ENCODE measurements at places on chromosomes 11 and 22.
A peak's percentile ranks its signal among the peaks of the same experiment; 100 is the strongest.

- DNase-seq: no peak
These were observed 404.5 kb downstream of the LARGE1 start for GRCh38 chr22:33515795-33516194.

GRCh38 chr11:71078482-71078881 lies 173.9 kb downstream of the SHANK2 start:
- no peak for DNase-seq

- DNase-seq: no peak
These were observed 870.2 kb downstream of the BRD1 start for GRCh38 chr22:48957311-48957986.

DNA sequence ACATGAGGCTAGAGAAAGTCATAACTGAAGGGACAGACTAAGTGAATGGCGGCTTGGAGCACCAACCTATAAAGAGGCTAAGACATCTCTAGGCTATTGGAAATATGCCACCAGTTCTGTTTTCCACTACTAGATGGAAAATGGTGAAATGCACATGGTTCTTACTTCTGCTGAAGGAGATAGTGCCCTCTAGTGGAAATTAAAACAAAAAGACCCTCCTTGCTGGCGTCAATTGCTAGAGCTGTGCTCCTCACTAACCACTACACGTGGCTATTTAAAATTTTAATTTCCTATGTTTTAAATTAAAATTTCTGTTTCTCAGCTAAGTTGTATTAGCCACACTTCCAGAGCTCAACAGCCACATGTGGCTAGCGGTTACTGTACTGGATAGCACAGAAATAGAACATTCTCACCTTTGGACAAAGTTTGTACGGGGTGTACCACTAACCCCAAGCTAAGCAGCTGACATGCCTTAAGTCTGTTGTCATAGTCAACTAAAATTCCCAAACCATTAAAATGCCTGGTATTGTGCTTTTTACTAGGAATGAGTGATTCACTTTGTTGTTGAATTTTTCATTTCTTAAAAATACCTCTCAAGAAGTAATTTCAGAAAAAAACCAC lies 34.1 kb upstream of the CALCA start:
- DNase-seq: peak; percentile 11

DNA sequence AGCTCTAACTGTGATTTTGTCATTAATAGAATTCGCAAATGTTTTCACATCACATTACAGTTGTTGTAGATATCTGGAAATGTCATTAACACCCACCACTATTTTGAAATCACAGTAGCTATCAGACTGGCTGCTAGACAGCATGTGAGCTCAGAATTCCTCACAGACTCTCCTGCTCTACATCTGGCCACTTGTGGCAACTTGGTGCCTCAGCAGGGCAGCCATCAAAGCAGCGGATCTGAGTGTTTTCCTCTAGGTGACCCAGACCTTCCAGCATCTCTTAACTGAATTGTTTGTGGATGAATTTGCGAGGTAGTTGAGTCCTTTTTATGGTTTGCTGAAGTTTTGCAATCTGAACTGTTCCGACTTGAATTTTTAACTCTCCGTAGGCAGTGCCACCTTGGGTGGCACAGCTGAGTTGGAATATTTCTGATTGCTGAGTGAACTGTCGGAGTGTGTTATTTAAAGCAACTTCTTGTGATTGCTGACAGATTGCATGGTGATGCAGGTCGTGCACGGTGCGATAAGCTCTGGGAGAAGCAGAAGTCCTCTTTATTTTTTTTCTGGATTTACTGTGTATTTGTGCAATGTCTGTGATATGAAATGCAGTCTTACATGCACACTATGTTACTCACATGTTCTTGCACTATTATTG lies 114.0 kb upstream of the PLET1 start:
- DNase-seq: no peak

DNA sequence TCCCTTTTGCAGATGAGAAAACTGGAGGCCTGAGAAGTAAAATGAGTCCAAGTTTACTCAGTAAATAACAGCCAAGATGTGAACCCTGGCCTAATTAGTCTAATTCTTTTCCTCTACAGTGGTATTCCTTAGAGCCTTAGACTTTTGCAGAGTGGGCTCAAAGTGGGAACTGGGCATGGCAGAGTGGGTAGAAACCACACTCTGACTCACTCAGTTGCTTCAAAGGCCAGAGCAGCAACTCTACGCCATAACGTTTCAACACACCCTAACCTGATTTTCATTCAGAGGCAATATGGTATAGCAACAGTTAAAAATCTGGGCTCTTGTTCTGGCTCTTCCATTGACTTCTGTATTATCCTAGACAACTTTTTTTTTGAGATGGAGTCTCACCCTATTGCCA lies 2.8 kb downstream of the THRSP start:
- no peak for DNase-seq

- no peak for DNase-seq
These were observed 42.2 kb upstream of the BLID start for GRCh38 chr11:122158171-122158570.

GRCh38 chr11:131591051-131591461 lies 220.6 kb downstream of the NTM start:
- DNase-seq: no peak

- DNase-seq: no peak
These were observed 670.2 kb downstream of the TBC1D22A start for GRCh38 chr22:47432683-47433082.

DNA sequence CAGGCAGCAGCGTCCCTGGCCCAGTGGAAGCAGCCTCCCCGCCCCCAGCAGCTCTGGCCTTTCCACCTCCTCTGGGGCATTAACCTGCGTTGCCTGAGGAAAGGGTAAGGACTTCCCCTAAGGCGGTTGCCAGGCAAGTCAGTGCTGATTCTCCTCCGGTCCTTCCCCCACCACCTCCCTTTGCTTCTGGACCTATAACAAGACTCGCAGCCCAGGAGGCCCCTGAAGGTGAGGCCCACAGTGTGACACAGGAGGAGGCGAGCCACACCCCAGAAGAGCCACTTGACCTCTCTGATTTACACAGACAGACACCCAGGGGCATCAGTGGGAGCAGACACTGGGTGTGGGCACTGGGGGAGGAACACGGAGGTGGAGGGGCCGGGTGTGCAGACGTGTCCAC lies 35.4 kb downstream of the ASCL2 start:
- DNase-seq: no peak

DNA sequence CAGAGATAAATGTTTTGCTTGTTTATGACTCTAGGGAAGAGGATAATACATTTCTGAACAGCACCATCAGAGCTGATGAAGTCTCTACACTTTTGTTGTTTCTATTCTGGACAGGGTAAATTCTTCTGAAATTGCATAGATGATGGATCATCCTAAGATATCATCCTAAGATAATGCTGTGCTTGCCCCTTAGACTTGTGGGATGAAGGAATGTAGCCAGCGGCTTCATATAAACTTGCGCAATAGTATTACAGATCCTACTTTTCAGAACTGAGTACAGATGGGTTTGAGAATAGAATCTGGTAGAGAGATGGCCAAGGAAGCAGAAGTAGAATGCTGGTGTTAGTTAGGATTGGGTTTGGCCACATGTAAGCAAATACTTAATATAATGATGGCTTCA lies 61.0 kb downstream of the NCAM1 start:
- no peak for DNase-seq

- DNase-seq: no peak
These were observed 76.0 kb downstream of the ST3GAL4 start for GRCh38 chr11:126431401-126432064.

- no peak for DNase-seq
These were observed 735.0 kb downstream of the BRD1 start for GRCh38 chr22:49092716-49093115.

DNA sequence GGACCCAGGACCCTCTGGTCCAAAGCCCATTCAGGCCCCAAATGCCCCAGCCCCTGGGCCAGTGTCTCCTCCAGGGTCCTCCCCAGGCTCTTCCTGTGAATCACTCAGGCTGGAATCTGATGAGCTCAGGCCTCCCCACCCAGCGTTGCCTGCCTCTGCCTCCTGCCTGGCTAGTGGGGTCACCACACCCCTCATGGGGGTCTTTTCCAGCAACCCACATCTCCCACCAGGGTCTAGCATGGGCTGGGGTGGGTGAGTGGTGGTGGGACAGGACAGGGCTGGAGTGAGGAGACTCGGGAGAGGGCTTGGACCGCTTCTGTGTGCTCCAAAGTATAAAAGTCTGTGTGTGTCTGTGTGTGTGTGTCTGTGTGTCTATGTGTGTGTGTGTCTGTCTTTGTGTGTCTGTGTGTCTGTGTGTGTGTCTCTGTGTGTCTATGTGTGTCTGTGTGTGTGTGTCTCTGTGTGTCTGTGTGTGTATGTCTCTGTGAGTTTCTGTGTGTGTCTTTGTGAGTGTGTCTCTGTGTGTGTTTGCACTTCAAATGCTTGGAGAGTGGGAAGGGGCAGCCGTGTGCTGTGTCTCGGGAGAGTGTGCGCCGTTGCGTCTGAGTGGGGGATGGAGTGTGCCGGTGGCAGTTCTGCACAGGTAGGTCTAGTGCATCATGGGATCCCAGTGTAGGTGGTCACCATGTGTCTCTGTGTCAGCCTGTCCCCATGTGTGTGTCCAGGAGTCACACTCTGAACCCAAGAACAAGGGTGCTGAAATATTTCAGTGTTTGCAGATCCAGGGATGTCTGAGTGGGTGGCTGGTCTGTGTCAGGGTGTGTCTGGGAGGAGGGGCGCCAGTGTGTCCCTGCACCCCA lies 8.8 kb downstream of the RIN1 start:
- no peak for DNase-seq

GRCh38 chr11:76172583-76172982 lies 33.7 kb downstream of the WNT11 start:
- DNase-seq: no peak

DNA sequence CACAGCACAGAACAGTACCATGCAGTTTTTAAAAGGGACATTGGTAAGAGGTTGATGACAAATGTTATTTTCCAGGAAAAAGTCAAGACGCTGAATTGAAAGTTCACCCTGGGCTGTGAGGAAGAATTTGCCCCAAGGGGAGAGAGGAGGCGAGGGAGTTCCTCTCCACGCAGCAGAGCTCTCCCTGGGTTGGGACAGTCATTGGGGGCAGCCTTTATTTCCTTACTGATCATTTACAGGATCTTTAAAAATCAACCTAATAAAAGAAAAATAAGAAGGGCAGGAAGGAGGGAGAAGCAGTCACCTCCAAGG lies 49.9 kb upstream of the WNT7B start:
- DNase-seq: no peak

DNA sequence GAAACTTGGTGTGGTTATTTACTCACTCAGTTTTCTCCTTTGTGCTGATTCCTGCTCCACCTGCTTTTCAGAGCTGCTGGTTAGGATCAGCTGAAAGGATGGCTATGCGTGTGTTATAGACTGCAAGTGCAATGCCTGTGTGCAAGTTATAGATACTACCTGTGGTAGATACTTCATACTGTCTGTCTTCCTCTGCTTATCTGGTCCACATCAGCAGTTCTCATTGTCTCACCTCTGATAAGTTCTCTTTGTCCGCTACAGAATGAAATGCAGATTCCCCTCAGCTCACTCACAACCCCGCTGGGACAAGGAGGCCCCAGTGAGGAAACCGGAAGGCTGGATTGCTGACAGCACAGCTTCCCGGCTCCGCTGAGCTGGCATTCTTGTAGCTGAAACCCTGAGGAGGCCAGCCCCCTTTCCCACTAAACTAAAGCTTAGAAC lies 37.5 kb upstream of the LYVE1 start:
- DNase-seq: no peak

DNA sequence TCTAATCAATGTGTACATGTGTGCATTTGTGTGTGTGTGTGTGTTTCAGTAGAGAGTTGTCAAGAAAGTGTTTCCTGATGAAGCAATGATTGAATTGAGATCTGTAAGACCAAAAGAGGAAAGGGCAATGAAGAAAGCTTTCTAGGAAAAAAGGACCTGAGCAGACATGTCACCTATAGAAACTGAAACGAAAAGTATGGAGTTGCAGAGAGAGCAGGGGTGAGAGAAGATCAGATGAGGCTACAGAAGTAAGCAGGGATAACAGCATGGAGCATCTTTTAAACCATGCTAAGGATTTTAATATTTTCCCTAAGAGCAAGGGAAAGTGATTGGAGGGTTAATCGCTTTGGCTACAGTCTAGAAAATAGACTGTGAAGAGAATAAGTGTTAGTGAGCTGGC lies 1459.4 kb upstream of the TENM4 start:
- no peak for DNase-seq

GRCh38 chr11:57358543-57358961 lies 20.4 kb downstream of the P2RX3 start:
- DNase-seq: no peak

DNA sequence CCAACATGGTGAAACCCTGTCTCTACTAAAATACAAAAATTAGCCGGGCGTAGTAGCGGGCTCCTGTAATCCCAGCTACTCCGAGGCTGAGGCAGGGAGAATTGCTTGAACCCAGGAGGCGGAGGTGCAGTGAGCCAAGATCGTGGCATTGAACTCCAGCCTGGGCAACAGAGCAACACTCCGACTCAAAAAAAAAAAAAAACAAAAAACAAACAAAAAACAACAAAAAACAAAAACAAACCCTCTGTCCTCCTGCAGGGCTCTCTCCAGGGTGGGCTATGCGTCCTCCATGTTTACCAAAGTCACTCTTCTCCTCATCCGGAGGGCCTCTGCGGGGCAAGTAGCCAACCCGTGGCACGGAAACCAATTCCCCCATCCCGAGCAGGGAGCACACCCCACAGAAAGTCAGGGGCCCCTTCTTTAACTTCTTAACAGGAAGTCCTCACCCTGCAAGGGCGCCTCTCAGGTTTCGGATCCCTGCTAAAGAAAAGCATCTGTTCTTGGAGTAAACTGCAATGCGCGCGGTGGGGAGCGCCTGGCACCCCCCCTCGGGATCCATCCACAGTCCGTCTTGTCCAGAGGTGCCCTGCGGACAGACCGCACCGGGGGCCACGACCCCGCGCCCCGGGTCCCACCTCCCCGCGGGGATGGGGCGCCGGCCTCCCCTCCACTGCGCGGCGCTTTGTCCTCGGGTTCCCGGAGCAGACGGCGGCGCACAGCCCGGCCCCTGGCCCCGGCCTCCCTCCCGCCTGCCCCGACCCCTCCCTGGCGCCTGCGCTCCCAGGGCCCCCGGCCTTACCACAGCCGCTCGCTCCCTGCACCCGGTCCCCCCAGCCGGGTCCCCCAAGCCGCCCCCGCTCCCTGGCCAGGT lies 712 bp downstream of the CERK start:
- peak; percentile 18 for DNase-seq

DNA sequence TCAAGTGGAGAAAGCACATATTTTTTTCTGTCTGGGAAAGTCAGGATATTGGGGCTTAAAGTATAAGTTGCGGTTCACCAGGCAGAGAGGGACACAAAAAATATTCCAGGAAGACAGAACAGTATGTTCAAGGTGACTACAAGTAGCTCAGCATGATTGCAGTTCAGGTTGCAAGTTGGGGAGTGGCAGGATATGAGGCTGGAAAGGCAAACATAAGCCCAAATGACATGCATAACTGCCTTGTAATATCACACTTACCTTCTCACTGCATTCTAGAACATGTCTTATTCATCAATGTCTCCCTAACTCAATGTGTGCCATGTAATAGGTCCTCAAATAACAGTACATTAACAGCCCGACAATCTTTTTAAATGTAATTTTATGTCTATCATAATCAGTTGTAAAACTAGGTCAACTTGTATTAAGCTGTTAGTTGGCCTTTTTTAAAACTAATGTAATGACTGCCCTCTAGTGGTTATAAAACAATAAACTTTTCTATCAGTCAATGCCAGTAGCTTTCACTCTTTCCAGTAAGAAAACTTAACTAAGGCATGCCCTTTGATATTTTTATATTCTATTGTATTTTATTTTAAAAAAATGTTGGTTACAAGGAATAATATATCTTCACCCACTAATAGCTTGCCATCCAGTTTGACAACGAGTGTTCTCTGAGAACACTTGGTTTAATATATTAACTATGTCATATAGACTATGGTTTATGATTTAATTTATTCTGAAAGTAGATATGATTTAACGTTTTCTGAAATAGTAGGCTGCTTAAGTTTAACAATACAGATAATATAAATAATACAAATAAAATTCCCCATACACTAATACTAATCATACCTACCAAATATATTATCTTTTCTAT lies 39.4 kb upstream of the CFAP300 start:
- DNase-seq: peak; percentile 7

Measured in CMK (cell line).